ENCODE measurements at places on chromosomes 7 and 10.
A peak's percentile ranks its signal among the peaks of the same experiment; 100 is the strongest.

- no peak for DNase-seq
Measured at GRCh38 chr7:47568547-47568946, 13.4 kb downstream of the TNS3 start.

GRCh38 chr10:122010405-122011050 is 21.6 kb downstream of the TACC2 start:
- no peak for DNase-seq

DNA sequence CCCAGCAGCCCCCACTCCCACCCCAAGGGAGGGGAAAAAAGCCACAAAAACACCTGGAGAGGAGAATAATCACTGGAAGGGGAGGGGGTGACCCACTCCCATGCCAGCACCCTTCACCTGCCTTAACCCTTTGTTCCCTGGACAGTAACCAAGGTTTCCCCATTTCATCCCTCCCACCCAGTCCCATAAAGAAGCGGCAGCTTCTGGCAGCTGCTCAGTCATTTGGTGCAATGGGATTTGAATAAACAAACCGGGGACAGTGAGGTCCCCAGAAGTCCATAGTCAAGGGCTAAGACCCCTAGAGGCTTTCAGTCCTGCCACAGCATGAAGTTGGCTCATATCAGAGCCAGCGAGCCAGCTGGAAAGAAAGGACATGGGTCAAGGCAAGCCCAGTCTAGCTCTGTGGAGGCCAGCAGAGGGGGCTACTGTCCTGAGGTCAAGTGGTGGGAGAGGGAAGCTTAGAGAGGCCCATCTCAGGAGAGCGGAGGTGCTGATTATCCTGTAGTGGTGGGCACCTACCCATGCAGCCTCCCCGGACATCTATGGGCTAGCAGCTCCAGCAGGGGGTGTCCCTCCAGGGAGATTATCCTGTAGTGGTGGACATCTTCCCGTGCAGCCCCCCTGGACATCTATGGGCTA is 58.9 kb upstream of the LBX1 start:
- DNase-seq, result peak; percentile 24

- DNase-seq, result no peak
Measured at GRCh38 chr7:50333221-50333651, 28.7 kb downstream of the IKZF1 start.

DNA sequence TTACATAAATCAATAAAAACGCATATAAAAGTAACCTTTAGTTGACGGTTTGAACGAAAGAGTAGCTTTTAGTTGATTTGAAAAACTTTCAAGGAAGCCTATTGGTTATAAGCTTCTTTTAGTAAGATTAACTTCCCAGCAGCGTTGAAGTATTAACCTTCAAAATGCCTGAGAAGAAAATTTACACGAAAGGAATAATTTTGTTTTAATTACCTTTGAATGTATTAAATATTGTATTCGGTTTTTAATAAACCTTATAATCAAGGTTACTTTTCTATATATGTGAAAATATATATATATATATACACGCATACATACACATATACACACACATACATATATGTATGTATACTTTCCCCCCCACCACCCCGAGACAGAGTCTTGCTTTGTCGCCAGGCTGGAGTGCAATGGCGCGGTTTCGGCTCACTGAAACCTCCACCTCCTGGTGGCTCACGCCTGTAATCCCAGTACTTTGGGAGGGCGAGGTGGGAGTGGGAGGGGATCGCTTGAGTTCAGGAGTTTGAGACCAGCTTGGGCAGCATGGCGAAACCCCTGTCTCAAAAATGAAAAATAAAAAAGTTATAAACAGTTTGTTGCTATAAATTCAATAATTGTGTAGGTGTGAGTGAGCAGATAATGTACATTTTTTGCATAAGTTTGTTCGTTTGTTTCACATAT is 57.6 kb upstream of the EZH2 start:
- DNase-seq, result peak; percentile 79

DNA sequence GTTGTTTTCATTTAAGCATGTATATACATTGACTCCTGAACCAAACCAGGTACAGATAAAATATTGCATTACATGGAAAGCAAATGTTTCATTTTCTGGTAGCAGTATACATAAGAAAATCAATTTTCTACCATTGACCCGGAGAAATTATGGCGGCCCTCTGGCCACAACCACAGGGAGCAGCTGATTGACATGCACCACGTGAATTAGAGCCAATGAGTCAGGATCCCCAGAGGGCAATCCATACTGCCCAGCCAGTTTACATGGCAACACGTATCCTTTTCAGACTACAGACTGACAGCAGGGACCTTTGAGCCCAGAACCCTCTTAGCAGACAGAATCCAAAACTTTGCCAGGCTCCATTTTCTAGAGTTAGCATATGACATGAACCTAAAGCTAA is 272.2 kb upstream of the NEBL start:
- DNase-seq, result no peak

GRCh38 chr7:68133045-68133444 is 1136.4 kb downstream of the TYW1 start:
- DNase-seq, result no peak

- no peak for DNase-seq
Measured at GRCh38 chr10:22683140-22683389, 31.3 kb downstream of the PIP4K2A start.

DNA sequence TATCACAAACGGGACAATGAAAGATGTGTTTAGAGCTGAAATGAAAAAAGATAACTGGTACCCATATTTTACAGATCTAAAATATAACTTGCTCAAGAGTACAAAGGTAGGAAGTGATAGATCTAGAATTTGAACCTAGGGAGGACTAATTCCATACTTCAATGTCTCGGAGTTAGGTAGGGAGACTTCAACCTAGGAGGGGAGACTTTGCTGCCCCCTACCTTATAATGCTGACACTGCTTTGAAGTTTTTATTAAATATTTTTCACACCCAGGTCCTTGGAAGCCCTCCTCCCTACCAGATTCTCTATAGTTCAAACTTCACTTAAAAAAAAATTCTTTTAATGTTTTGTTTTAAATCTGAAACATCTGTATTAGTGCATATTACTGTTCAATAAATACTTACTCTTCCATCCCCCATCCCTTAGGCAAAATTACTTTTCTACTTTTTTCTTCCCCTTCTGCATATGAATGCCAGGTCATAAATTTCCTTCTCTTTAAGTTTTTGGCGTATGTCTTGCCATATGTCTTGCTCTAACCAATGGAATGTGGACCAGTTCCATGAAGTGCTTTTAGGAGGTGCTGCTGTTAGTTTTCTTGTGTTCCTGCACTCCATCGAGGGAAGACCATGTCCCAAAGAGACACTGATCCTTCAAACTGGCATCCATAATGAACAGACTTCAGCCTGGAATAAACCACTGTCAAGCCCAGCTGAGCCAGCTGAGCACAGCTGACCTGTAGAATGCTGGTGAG is 57.8 kb downstream of the MICU1 start:
- peak; percentile 14 for DNase-seq

DNA sequence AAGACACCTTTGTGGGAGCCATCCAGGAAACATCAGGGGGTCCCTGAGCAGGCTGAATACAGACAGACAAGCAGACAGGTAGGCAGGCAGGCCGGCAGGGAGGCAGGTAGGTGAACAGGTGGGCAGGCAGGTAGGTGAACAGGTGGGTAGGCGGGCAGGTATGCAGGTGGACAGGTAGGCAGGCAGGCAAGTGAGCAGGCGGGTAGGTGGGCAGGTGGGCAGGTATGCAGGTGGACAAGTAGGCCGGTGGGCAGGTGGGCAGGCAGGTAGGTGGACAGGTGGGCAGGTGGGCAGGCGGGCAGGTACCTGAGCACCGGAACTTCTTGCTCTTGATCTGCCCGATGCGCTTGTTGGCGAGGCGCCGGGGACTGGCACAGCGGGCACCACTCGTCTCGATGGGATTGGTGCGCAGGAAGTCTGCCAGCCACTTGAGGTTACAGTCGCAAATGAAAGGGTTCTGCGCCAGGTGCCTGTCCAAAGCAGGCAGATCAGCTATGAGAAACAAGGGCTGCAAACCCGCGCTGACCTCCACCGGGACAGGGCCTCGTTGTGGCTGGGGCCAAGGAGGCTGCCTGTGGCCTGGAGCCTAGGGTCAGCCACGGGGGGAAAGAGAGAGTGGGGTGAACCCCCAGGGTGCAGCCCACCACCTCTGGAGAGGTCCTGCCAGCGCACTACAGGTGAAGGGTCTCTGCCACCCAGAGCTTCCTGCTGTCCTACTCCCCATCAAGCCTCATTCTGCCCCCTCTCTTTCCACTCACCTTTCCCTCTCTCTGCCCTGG is 136.9 kb downstream of the SLIT1 start:
- no peak for DNase-seq

GRCh38 chr10:100551196-100551595 is 15.5 kb downstream of the HIF1AN start:
- DNase-seq, result no peak

GRCh38 chr7:13949445-13949844 is 40.0 kb downstream of the ETV1 start:
- DNase-seq, result no peak
